ENCODE measurements at places on chromosomes 1 and 21.

GRCh38 chr1:169894424-169895145, 889 bp upstream of the SCYL3 start:
- DNase-seq, result no peak

DNA sequence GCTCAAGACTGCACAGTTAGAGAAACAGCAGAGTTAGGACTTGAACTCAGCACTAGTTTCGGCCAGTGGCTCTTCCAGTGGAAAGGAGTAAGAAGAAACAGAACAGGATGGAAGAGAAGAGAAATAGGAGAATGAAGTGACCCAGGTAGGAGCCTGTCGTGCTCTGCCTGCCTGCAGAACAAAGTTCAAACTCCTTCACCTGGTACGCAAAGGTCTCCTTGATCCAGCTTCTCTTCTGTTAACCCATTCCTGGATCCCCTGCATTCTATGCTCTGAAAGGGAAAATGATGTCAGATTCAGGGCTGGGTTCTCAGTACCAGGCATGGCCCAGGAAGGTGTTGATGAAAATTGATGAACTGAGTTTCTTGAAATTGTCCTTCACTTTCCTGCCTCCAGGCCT, 3.9 kb downstream of the FAM229A start:
- DNase-seq, result no peak

DNA sequence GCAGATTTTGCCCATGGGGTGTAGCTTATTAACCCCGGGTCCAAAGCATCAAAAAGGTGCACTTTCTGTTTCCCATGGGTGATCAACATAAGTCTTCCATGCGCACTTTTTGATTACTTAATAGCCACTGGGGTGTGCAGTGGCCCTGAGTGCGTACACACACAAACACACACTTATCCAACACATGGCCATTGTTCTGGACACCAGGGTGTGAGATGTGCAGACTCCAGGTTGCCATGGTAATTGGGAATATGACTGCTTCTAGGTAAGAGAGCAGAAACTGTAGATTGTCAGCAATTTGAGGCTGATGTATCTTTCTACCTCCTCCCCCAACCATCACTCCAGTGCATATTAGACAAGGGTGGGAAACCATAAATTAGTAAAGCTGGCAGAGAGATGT, 68.8 kb downstream of the MAB21L3 start:
- no peak for DNase-seq

DNA sequence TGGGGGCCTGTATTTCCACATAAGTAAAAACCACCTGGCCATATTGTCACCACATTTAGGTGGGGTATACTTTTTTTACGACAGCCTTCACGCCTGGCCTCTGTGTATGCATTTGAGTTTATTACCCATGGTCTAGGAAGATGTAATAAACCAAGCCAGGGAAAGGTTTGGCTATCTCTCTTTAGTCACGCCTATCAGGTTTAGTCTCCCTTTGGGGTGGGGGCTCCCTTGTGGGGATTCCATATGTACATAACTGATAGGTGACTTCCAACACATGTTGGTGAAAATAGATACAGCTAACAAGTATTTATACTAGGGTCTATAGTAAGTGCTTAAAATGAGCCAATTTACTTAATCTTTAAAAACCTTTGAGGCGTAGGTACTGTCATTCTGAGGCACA, 4.2 kb downstream of the YBX1 start:
- no peak for DNase-seq

DNA sequence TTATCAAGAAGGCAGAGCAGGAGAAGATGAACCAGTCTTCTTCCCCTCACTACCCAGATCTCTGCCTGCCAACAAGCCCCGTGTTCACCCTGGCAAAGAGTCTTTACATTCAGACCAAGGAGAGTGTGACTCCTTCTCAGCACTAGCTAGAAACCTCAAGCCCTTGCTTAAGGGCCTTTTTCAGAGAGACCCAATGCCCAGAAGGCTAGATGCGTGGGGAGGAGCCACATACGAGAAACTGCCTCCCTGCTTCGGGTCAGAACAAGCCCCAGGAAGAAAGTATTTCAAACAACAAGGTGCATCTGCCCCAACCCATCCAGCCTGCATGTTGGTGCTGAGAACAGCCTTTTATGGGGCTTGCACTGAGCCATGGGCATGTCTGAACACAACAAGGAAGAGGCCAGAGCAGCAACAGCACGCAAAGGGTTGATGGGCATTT, 152.7 kb upstream of the CAMK1G start:
- DNase-seq, result peak; percentile 34

- peak; percentile 67 for DNase-seq
Measured at GRCh38 chr1:57422271-57423134, 1.4 kb downstream of the DAB1 start.
